ENCODE measurements at places on chromosomes 3 and 15.
A peak's percentile ranks its signal among the peaks of the same experiment; 100 is the strongest.

DNA sequence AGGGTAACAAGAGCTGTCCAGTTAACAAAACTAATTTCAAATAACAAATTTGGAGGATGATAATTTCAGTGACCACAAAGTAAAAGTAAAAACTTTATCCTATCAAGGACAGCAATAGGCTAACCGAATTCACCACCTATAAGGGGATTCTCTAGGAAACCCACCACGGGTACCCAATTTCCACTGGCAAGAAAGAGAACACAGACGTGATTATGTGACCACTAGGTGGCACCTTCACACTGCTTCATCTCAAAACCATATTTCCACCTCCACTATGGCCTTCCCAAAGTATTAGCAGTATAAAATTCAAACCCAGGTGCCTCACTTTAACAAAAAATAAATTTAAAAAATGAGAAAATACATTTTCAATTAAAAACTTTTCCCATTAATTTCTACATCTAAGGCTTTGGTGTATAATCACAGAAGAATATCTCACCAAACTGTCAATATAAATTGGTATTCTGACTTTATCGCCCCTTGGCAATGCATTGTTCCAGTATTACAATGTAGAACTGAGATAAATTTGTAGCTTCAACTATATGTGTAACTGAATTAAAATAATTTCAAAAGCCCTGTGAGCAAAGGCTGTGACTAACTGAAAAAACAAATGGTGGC, 96.5 kb downstream of the FSIP1 start:
- DNase-seq, result no peak

DNA sequence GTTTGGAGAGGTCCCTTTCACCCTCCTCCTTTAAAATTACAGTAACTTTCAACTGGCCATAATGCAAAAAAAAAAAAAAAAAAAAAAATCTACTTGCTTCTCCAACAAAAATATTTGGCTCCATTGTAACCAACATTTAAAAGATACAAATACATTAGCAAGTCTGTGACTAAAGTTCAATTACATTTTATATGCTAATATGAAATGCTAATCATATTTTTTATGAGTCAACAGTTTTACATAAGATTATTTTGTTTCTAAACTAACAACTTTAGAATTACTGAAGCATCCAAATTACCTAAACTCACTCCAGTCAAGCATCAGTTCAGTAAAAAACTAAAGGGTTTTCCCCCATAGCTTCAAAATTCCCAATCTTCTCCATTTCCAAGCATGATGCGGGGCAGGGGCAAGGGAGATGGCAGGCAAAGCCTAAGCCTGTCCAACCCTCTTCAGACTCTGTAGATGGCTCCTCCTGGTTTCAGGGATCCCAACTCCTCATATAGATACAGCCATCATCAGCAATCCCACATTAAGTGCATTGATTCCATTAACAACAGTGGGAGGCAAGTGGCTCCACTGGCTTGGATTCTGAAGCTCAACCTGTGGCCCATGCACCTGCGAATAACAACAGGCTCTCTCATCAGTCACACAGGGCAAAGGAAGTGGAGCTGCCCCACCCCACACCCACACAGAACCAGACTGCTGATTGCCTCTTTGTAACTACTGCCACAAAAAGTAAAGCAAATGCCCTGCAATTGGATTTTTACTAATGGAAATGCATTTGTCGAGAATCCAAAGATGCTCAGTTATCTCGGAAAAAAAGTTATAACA, 15.0 kb downstream of the SFMBT1 start:
- DNase-seq, result peak; percentile 25

- no peak for DNase-seq
Observed at GRCh38 chr3:46797486-46797885, 65.8 kb downstream of the MYL3 start.

DNA sequence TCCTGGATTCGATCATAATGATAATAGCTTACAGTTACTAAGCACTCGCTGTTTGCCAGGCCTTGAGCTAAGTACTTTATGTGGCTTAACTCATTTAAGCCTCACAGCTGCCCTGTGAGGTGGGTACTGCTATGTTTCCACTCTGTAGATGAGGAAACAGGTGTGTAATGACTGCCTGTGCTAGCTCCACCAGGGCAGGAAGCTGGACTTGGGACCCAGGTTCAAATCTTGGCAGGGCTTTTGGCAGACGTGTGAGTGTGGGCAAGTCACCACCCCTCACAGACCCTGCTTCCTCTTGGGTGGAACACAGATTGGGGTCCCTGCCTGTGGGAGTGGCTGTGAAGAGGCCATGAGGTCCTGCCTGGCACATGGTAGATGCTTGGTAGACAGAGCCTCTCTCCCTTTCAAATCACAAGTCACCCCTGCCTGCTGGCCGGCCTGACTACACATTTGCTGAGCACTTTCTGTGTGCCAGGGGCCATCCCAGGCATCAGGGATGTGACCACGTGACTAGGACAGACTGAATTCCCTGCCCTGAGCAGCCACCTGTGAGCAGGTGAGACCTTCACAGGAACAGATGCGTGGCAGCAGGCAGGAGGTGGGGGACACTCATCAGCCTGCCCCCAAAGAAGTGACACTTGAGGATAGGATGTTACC, 3.7 kb downstream of the EFCC1 start:
- DNase-seq, result no peak

DNA sequence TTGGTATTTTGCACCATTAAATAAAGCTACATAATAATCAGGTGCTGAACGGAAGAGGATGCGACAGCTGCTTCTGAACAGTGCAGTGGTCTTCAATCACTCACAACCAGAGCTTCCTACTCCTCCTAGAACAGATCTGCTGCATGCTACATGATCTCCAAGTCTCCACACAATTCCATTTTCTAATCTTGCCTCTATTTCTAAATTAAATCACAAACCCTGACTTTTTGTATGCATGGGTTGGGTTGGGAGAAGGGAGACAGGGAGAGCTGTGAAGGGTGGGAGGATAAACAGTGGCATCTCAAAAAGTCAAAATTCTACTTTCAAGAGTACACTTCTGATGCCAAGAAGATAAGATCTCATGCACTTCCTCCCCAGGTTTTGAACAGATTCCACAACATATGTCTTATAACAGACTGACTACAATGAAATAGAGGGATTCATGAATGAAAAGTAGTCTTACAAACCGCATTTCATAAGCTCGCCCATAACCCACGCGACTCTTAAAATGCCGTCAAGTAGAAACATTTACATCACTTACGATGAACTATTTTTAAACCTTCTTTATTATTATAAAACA, 57.2 kb downstream of the CHSY1 start:
- DNase-seq, result no peak

- DNase-seq, result no peak
Observed at GRCh38 chr15:36844534-36844998, 255.8 kb downstream of the MEIS2 start.

GRCh38 chr3:118977671-118978392, 56.8 kb downstream of the IGSF11 start:
- no peak for DNase-seq

DNA sequence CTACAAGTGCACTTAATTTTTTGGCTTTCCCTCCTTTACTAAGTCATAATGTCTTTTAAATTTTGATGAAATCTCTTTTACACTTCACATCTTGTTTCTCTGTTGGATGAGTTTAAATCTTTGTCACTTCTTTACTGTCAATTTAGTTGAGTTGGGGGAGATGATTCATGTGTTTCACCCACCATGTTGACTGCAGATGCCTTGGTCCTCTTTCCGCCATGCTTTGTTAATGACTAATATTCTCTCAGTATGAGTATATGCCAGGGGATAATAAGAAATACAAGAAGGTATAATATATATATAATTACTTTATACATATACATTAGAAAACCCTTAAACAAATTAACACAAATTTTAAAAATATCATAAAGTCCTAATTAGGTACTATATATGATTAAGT, 149.7 kb upstream of the SPRED1 start:
- no peak for DNase-seq

- DNase-seq, result no peak
Observed at GRCh38 chr3:12149029-12149428, 9.7 kb downstream of the TIMP4 start.

GRCh38 chr3:50671331-50671730, 3.4 kb upstream of the DOCK3 start:
- DNase-seq, result no peak

DNA sequence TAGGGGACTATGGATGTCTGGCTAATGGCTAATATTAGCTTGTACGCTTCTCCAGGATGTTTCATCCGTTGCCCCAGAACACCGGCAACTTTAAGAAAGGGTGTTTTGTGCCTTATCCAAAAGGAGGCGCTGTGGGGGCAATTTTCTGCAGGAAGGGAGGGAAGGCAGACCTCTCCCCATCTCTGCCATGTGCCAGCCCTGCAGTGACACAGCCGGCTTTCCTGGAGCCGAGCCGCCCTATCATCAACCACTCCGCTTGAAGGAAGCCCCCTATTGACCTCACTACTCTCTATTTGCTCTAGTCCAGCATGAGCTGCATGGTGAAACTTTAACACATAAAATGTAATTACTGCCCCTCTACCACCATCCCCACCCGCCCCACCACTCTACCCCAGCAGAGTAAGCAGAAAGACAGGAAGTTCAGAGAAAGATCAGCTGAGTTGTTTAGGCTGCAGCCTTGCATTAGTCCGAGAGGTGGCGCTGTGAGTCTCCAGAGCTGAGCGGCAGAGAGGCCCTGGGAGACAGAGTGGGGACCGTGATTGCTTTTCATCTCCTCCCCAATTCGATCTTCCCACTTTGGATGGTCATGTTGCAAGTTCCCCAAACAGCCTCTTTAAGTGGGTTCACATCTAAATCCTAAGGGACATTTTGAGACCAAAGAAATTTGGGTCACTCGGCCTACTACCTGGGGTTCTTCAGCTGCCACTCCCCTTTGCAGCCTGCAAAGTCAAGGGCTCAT, 24.5 kb upstream of the RAD18 start:
- peak; percentile 32 for DNase-seq

Data from activated T-cell treated with anti-CD3 and anti-CD28 coated beads for 1 hour (primary cell).